ENCODE measurements at places on chromosomes 6 and 20. TPM values are rescaled to one million over a fixed set of nuclear protein-coding genes. Genes with fewer than 3 reads are reported as not detected.
A peak's percentile ranks its signal among the peaks of the same experiment; 100 is the strongest.

- DNase-seq: no peak
- H3K4me1 ChIP-seq: no peaks in the 10 kb centered on the region
- H3K27ac ChIP-seq: no peak overlapping the region
- H3K27me3 ChIP-seq: no peaks in the 10 kb centered on the region
Observed at GRCh38 chr6:130105996-130106704, 87.8 kb downstream of the L3MBTL3 start.

DNA sequence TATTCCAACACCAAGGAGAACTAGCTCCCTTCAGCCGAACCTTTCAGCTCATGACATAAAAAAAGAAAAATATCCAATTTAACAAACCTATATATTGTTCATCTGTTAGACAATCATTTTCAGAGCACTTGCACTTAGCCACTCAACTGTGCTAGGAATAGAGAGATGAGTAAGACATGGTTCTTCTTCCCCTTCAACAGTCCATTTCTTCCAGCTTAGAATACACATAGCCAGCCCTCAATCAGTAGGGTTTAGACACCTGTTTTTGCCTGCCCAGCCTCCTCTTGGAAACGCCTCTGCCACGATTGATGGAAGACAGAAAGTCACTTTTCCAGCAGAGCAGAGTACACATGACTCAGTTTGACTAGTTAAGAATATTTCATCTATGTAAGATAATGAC, 21.8 kb downstream of the ADNP start:
- no peaks in the 10 kb centered on the region for H3K27me3 ChIP-seq
- no peak overlapping the region for H3K4me3 ChIP-seq
- no peak overlapping the region for H3K27ac ChIP-seq
- DNase-seq: no peak
- peaks cover 9% of the 10 kb centered on the region for H3K36me3 ChIP-seq
- H3K4me1 ChIP-seq: peaks cover 3% of the 10 kb centered on the region

GRCh38 chr20:38838326-38838725, 32.8 kb downstream of the PPP1R16B start:
- DNase-seq: no peak
- no peak overlapping the region for H3K4me3 ChIP-seq
- peaks cover 26% of the 10 kb centered on the region for H3K36me3 ChIP-seq
- H3K4me1 ChIP-seq: no peaks in the 10 kb centered on the region
- no peak overlapping the region for H3K27ac ChIP-seq
- H3K27me3 ChIP-seq: no peaks in the 10 kb centered on the region

GRCh38 chr6:34288581-34288980, 39.8 kb upstream of the SMIM29 start:
- peaks cover 17% of the 10 kb centered on the region for H3K36me3 ChIP-seq
- DNase-seq: no peak
- H3K4me1 ChIP-seq: peaks cover 11% of the 10 kb centered on the region
- no peak overlapping the region for H3K4me3 ChIP-seq
- no peaks in the 10 kb centered on the region for H3K27me3 ChIP-seq

GRCh38 chr6:161438430-161439030, 164.7 kb upstream of the AGPAT4 start:
- H3K4me1 ChIP-seq: peaks cover 42% of the 10 kb centered on the region
- H3K36me3 ChIP-seq: no peaks in the 10 kb centered on the region
- no peak overlapping the region for H3K4me3 ChIP-seq
- peak overlapping the region; percentile 45 for H3K27ac ChIP-seq
- DNase-seq: no peak
- no peaks in the 10 kb centered on the region for H3K27me3 ChIP-seq

- H3K4me1 ChIP-seq: no peaks in the 10 kb centered on the region
Observed at GRCh38 chr6:47496935-47497579, 19.5 kb downstream of the CD2AP start.

GRCh38 chr6:41775293-41775882, 4.3 kb downstream of the FRS3 start:
- no peaks in the 10 kb centered on the region for H3K27me3 ChIP-seq
- H3K36me3 ChIP-seq: peaks cover 67% of the 10 kb centered on the region

- no peak for DNase-seq
- H3K27ac ChIP-seq: no peak overlapping the region
- no peaks in the 10 kb centered on the region for H3K27me3 ChIP-seq
- no peaks in the 10 kb centered on the region for H3K36me3 ChIP-seq
- no peak overlapping the region for H3K4me3 ChIP-seq
- peaks cover 22% of the 10 kb centered on the region for H3K4me1 ChIP-seq
Observed at GRCh38 chr6:13397359-13398068, 69.2 kb upstream of the TBC1D7 start.

DNA sequence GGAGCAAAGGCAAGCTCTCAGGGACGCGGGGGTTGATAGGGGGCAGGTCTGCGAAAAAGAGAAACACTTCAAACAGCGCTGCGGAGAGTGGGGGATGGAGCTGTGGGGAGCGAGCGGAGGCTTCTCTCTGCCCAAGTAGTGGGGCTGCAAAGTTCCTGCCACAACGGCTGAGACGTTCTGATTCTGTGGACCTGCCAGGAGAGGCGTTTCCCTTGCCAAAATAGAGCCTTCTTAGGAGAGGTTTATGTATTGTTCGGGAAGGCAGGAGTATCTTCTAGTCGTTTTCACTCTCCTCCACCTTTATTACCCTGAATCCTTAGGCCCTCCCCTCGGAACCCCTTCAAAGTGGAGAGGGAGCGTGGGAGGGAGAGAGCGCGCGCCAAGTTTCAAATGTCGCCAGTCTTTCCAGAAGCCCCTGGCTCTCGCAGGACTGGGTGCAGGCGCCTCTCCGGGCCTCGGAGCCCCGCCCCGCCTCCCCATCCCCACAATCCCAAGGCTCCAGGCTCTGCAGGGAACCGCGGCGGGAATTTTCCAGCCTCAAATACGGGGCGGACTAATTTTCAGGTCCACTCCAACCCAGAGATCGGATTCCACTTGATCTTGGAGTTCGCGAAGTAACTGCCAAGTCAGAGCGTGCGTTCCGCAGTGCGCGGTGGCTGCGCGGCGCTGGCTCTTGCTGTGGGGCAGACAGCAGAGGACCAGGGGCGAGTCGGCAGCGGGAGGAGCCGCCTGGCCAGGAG, 10.0 kb upstream of the POU3F2 start:
- H3K36me3 ChIP-seq: no peaks in the 10 kb centered on the region
- peaks cover 63% of the 10 kb centered on the region for H3K27me3 ChIP-seq
- peak; percentile 56 for DNase-seq
- peak overlapping the region; percentile 41 for H3K4me3 ChIP-seq

DNA sequence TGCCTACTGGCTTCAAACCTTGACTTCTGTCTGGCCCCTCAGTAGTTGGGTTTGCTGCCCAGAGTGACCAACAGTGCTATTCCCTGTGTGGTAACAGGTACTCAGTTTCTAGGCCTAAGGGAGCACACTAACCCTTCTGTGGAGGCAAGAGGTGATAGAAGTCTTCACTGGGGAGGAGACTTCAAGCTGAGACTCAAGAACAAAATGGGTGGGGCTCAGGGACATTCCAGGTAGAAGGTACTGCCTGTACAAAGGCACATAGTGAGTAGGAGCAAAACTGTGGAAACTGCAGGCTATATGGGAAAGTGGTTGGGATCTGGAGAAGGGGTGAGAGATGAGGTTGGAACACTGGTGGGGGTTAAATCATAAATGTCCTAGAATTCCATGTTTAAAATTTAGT, 2.3 kb upstream of the SCAND1 start:
- H3K4me3 ChIP-seq: no peak overlapping the region
- no peak for DNase-seq
- H3K27me3 ChIP-seq: no peaks in the 10 kb centered on the region

DNA sequence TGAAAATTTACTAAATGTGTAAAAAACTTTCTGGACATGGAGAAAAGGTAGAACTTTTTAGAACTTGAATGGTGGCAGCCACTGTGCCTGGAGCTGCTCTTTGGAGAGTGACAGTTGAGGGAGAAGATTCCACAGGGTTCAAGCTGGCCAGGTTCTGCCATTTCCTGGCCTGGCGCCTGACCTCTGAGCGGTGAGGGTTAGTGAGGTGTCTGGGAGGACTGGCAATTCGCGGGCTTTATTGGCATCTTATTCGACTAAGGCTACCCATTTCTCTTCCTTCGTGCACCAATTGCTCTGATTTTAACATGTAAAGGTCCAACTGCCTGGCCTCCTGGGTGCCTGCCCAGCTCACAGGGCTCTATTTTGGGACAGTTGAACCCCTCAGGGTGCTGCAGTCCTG, 2.4 kb downstream of the SNAI1 start:
- peaks cover 68% of the 10 kb centered on the region for H3K4me1 ChIP-seq
- H3K27me3 ChIP-seq: peaks cover 20% of the 10 kb centered on the region
- H3K4me3 ChIP-seq: peak overlapping the region; percentile 59
- H3K36me3 ChIP-seq: peaks cover 19% of the 10 kb centered on the region

GRCh38 chr6:22949967-22950366, 380.6 kb downstream of the HDGFL1 start:
- no peak overlapping the region for H3K4me3 ChIP-seq
- H3K4me1 ChIP-seq: no peaks in the 10 kb centered on the region
- no peak overlapping the region for H3K27ac ChIP-seq
- no peaks in the 10 kb centered on the region for H3K36me3 ChIP-seq

DNA sequence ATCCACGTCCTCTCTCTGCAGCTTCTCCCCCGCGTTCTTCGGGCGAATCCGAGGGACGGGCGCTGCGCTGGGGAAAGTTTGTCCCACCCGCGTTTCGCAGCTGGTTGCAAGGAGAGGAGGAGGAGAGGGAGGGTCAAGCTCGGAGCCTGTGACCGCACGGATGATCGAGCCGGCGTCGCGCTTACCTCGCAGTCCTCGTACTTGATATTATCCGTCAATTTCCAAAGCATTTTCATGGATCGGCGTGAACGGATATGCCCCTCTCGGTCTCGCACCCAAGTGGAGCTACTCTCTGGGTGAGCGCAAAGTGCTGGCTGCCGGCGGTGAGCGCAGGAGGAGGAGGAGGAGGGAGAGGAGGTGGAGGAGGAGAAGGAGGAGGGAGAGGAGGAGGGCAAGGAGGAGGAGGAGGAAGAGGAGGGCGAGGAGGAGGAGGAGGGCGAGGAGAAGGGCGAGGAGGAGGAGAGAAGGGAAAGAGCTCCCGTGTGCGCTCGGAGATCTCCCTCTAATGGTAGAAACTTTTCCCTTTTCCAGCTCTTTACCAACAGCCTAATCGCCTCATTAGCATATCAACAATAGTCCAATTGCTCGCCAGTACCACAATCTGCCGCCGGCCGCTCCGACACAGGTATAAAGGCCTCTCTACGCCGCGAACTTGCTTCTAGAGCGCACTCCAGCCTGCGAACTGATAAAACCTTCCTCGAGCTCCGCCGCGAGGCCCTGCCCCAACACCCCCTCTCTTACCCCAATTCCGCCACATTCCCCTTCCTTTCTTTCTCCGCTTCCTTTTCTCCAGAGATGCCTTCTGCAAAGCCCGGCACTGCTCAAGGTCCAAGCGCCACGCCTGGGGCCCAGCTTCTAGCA, at the start of gene TFAP2A:
TFAP2A (minus strand) TSS at position 319 of the 861 bp plus-strand sequence; CDS start at position 236, 83 bp downstream.
- DNase-seq: no peak
- peak within 1 kb of the TSS; percentile 20 for H3K4me3 ChIP-seq
- peaks cover 99% of the 10 kb centered on the region for H3K27me3 ChIP-seq
- H3K4me1 ChIP-seq: peaks cover 72% of the 10 kb centered on the region
- H3K36me3 ChIP-seq: no peaks in the 10 kb centered on the region

DNA sequence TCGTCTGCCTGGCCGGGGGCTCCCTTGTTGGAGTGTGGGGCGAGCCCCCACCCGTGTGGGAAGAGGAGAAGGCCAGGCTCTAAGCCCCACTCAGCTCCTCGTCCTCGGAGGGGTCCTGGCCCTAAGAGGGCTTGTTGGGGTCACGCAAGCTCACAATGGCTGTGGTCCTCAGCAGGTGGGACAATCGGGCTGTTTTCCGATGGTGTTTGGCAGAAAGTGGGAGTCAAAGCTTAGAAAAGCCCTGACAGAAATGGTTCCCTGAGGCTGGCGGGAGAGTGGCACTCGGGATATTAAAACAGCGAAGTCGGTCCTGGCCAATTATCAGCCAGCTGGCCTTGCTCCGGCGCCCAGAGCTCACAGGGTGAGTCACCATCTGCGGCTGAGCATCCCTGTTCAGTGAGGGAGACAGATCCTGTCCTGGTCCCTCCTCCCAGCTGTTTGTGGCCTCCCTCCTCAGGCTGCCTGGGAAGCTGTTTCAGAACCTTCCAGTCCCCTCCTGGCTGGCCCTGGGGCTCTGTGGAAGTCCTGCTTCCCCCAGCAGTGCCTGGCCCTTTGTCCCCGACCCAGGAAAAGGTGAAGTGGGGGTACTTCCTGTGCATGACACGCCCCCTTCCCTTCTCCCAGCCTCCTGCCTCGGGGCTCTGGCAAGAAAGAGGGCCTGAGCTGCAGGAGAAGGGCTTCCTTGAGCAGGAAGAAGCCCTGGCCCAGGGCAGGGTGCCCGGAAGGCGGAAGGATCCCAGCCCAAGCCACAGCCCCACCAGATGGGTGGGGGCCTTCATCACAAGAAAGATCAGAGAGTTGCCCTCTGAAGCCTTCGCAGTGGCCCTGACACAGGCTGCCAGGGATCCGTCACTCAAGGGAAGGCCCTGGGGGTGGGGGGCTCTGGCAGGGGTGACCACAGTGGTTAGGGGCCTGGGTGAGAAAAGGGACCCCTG, 53.6 kb upstream of the BHLHE23 start:
- H3K4me3 ChIP-seq: no peak overlapping the region
- no peaks in the 10 kb centered on the region for H3K36me3 ChIP-seq
- H3K27ac ChIP-seq: no peak overlapping the region
- DNase-seq: peak; percentile 68

- H3K27ac ChIP-seq: no peak overlapping the region
- H3K4me3 ChIP-seq: no peak overlapping the region
- no peaks in the 10 kb centered on the region for H3K27me3 ChIP-seq
- peaks cover 2% of the 10 kb centered on the region for H3K36me3 ChIP-seq
Observed at GRCh38 chr20:45863543-45864470, 6.4 kb downstream of the ZSWIM3 start.

- no peaks in the 10 kb centered on the region for H3K36me3 ChIP-seq
- no peak overlapping the region for H3K27ac ChIP-seq
- H3K27me3 ChIP-seq: no peaks in the 10 kb centered on the region
- no peak overlapping the region for H3K4me3 ChIP-seq
- no peak for DNase-seq
Observed at GRCh38 chr6:83098589-83098988, 31.1 kb downstream of the DOP1A start.

GRCh38 chr20:18685406-18685805, 97.6 kb downstream of the DTD1 start:
- DNase-seq: no peak
- H3K27ac ChIP-seq: no peak overlapping the region
- no peaks in the 10 kb centered on the region for H3K36me3 ChIP-seq
- H3K4me3 ChIP-seq: no peak overlapping the region

The CYP21A2 gene
- 0.61 TPM for total RNA-seq

The GINS1 gene
- 7.9 TPM for total RNA-seq

The TPD52L1 gene
- 23.8 TPM for total RNA-seq

The EFCAB8 gene
- 0.22 TPM for total RNA-seq

The NDUFAF5 gene
- 33.3 TPM for total RNA-seq

The ARFGEF3 gene
- total RNA-seq: 45.6 TPM

The HCRTR2 gene
- 11.6 TPM for total RNA-seq

The DLK2 gene
- 4.1 TPM for total RNA-seq

The BTN1A1 gene
- not detected for total RNA-seq

The SYTL3 gene
- total RNA-seq: 4.6 TPM

The PGK2 gene
- total RNA-seq: not detected

The TRIM27 gene
- 61.7 TPM for total RNA-seq
